Stimulated activated CD8-positive, alpha-beta memory T cell treated with anti-CD3 and anti-CD28 coated beads, Interleukin-4, amount 100 ng/mL, for 4 hours (primary cell): ENCODE measurements at places on chromosomes 7 and 10.

- DNase-seq, result no peak
Measured at GRCh38 chr7:27586825-27587224, 75.9 kb downstream of the HIBADH start.

DNA sequence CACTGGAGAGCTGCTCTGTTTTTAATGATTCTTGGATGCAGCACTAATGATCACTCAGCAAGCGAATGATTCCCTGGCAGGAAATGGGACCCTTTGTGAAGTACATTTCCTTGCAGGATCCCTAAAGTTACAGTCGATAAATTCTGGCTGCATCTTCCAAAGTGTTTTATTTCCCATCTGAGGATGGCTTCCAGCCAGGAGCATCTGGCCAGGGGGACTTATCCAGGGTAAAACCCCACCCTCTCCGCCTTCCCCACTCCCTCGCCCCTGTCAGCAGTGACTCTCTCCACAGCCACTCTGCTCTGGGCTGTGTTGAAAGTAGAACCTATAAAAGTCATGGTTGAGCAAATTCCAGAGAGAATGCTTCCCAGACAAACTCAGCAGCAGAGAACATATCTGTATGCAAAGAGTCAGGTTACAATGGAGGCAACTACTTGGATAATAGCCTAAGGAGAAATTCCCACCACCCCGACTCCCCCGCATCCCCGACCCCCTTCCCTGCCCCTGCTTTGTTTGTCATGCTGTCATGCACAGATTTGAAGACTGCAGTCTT is 111.0 kb upstream of the ANLN start:
- no peak for DNase-seq

DNA sequence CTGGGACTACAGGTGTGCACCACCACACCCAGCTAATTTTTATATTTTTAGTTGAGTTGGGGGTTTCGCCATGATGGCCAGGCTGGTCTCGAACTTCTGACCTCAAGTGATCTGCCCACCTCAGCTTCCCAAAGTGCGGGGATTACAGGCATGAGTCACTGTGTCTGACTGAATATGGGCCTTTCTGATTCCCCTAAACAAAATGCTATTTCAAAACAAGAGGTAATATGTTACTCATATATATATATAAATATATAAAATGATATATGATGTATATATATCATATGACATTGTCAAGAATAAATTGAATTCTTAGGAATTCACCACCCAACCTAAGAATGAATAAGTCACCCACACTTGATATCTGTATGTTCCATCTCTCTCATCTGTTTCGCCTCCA is 12.8 kb upstream of the TIAL1 start:
- no peak for DNase-seq

DNA sequence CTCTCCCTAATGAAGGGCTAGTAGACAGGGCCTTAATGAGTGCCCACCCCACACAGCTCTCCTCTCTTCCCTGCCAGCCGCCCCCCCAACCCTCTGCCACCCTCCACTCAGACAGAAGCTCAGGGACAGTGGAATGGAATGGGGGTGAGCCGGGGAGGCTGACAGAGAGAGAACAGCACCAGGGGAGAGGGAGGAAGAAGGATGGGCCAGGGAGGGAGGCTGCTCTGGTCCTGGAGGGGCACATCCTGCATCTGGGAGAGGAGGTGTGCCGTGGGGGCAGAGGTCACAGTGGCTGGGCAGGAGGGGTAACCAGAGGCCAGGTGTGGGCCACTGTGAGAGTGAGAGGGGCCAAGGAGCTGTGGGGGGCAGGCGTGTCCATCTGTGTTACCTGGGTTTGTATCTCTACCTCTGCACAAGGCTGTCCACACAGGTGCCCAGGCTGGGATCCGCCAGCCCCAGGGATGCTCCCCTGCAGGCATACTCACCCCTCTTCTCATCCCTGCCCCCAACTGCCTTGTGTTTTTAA is 2.4 kb downstream of the NYAP1 start:
- no peak for DNase-seq

DNA sequence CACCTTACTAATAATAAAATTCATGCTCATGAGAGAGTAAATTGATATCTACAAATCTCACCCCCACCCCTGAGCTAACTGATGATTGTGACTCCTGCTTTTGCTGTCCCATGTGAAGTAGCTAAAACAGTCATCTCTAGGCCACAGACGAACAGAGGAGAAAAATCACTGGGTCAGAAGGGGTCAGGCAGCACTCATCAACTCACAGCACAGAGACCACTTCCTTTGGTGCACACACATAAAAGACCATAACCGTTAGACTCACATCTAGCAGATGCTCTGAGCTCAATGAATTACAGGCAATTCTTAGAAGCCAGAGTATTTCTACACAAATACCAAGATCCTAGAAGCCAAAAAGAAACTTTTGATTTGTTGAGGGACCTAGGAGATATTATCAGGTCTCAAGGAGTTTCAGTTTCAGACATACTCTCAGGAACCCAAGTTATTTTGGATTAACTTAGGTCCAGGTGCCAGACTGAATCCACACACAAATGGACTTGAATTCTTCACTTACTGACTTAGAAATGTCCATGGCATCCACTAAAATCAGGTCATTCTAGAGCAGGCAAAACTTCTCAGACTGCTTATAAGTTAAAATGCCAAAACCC is 65.0 kb upstream of the TES start:
- DNase-seq, result no peak

GRCh38 chr10:3264161-3264761 is 91.7 kb upstream of the PITRM1 start:
- no peak for DNase-seq

GRCh38 chr7:108049962-108050361 is 47.0 kb upstream of the LAMB1 start:
- DNase-seq, result no peak

DNA sequence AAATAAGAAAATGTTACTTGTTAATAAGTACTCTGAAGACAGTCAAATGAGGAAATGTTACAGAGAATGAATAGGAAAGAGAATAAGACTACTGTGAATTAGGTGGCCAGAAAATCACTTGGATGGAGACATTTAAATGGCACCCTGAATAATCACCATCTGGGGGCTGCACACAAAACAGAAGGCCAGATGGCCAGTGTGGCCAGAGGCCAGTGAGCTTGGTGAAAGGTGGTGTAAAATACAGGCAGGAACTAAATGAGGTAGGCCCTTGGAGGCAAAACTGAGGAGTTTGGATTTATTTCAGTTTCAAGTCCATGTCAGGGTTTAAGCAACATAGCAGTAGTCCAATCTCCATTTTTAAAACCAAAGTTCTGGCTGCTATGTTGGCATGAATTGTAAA is 126.7 kb downstream of the TSPAN12 start:
- no peak for DNase-seq

DNA sequence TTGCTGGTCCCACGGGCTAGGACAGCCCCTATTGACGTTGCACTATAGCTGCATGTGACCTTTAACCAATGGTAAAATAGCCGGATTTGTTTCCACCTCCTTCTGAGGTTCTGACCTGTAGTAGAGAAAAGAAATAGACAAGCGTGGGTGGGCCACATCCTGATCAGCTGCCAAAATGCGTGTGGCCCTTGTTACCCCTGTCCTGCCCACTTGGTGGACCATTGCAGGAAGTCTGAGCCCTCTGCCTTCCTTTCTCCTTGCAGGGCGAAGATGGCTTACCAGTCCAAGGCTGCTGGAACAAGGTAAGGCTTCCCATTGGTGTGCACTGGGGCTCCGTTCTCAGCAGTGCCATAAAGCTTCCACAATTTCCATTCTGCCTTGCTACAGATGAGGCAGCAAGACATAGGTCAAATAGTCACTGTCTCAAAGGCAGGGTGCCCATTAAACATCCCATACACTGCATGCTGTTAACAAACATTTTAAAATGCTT is 95.9 kb upstream of the MACROH2A2 start:
- no peak for DNase-seq

DNA sequence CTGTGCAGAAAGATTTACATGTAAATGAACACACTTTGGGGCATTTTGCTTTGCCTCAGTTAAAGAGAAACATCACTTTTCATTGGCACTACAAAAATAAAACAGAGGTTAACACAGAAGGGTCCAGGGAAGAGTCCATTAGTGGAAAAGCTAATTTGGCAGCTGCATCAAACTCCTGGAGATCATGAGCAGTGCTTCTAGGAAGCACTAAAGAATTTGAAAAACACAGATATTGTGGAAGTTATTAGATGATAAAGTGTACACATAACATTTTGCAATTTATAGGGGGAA is 161.2 kb downstream of the LRRTM3 start:
- no peak for DNase-seq

GRCh38 chr7:142376356-142376997 is 118.6 kb upstream of the PRSS58 start:
- no peak for DNase-seq

- no peak for DNase-seq
Measured at GRCh38 chr10:18378766-18379165, 238.5 kb downstream of the CACNB2 start.

- no peak for DNase-seq
Measured at GRCh38 chr10:68106656-68107055, 2.6 kb upstream of the MYPN start.

DNA sequence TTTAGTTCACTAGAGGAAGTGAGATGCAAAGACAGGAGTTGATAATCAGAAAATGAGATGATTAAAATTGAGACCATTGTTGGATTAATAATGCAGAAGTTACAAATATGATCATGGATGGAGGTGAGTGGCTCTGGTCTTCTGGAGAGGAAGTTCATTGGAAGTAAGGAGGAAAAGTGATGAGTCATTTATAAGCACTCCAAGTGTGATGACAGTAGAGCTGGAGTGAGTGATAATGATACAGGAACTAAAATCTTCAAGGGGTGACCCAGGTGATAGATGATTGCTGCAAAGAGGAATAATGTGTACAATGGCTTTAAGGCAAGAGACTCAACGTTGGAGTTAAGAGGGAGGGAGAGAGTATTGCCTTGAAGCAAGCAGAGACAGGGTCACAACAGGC is 20.7 kb downstream of the ZNF32 start:
- DNase-seq, result no peak

- DNase-seq, result no peak
Measured at GRCh38 chr10:133028956-133029355, 58.8 kb upstream of the ADGRA1 start.

- DNase-seq, result no peak
Measured at GRCh38 chr10:4194231-4194630, 409.2 kb upstream of the KLF6 start.

DNA sequence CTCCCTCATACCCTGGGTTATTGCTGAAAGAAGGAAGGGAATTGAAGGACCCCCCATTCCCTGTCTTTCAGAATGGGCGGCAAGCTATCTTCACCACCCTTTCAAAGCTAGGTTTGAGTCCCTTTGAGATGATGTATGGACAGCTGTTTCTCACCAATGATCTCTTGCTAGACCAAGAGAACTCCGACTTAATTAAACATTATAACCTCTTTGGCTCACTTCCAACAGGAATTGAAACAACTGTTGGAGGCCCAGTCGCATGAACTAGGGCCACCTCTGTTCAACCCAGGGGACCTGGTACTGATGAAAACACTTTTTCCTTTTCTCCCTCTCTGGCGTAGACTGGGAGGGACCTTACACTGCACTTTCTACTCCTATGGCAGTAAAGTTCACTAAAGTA is 110.6 kb downstream of the ITGB8 start:
- DNase-seq, result no peak

DNA sequence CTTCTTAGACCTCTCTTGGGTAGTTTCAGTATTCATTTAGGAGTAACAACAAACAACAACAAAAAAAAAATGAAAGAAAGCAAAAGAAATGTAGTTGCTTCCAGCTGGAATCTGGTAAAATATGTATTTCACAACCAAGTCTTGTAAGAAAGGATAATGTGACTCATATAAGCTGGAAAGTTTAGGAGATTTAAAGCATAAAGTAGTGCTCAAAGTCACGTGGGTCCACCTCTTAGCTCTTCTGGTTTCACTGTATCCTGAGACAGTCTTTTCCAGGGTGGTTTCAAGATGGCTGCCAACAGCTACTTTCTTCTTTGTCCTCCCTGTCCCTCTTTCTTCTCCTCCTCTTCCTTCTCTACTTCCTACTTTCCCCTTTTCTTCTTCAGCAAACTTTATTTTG is 69.5 kb upstream of the CDK13 start:
- no peak for DNase-seq

DNA sequence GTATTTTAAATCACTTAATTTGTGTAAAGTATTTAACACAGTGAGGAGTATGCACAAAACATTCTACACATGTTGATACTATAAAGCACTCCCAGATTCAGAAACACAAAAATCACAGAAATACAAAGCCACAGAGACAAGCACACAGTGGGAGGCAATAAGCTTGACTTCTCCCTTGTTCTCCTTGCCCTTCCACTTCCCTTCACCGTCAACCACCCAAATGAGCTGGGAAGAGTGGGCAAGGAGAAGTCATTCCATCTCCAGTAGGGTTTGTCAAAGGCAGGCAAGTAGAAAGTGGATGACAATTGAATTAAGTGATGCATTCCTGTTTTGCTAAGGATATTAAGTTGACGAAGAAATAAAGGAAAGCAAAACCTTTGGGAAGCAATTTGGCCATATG is 4.2 kb upstream of the TMEM139 start:
- no peak for DNase-seq

DNA sequence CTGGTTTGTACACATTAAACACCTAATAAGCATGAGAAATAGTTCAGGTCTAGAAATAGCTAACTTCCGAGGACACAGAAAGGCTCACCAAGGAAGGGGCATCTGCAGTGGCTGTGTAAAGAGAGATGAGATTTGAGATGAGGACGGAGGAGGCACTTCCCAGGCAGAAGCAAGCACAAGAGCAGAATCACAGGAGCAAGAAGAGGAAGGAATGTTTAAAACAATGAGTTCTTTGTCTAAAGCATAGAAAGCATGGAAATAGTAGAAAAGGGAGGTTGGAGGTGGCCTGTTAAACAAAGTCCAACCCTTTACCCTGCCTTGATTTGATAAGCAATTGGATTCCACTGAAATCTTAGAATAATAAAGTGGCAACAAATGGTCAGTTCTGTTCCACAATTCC is 11.6 kb upstream of the PON3 start:
- DNase-seq, result no peak

- DNase-seq, result no peak
Measured at GRCh38 chr7:117774943-117775342, 98.3 kb downstream of the CTTNBP2 start.

- no peak for DNase-seq
Measured at GRCh38 chr7:125173571-125173970, 243.9 kb upstream of the POT1 start.

- DNase-seq, result no peak
Measured at GRCh38 chr10:110498087-110498981, 627 bp downstream of the DUSP5 start.

DNA sequence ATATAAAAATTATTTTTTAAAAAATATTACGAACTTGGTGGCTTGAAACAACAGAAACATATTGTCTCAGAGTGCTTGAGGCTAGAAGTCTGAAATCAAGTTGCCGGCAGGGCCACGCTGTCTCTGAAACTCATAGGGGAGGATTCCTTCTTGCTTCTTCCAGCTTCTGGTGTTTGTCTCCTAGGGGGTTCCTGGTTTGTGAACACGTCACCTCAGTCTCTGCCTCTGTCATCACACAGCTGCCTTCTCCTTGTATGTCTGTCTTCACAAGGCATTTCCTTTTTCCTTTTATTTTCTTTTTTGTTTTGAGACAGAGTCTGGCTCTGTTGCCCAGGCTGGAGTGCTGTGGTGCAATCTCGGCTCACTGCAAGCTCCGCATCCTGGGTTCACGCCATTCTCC is 12.7 kb upstream of the SNX8 start:
- DNase-seq, result no peak

GRCh38 chr7:94313926-94314325 is 80.8 kb upstream of the COL1A2 start:
- DNase-seq, result no peak
